ENCODE measurements at places on chromosomes 7 and 10.

DNA sequence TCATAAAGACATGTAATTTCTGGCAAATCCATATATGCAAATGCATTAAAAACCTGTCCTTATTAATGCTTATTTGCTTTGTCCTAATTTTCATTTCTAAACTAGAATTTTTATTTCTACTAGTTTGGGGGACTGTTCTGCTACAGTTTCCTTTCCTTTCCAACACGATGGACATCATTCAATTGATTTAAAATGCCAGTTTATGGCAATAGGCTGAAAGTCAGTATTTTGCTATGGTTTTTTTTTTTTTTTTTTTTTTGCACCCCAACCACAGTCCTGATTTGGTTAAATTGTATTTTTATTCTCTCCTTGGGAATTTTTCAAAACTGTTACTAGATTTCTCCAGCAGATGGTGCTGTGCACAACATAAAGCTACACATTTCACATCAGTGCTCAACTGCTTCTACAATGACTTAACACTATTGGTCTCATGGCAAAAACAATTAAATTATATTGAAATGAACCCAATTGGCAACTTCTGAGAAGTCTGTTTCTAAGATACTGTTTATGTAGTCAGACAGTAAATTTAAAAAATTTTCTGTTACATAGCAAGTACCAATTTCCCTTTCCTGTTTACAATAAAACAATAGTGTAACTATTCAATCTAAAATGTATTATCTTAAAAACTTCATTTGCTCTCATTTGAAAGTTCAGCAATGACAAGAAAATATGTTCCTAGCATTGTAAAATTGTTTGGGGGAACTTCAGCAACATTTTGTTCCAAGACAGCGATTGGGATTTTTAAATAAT, 193.8 kb upstream of the CCDC6 start:
- no peak for DNase-seq

GRCh38 chr7:105905910-105906568, 29.6 kb upstream of the ATXN7L1 start:
- no peak for DNase-seq

- peak; percentile 70 for DNase-seq
Observed at GRCh38 chr10:5551531-5552375, 27.0 kb downstream of the CALML3 start.

GRCh38 chr10:69988094-69988493, 64.6 kb upstream of the MACROH2A2 start:
- no peak for DNase-seq

GRCh38 chr10:94666391-94667102, 17.0 kb upstream of the CYP2C18 start:
- DNase-seq, result no peak

DNA sequence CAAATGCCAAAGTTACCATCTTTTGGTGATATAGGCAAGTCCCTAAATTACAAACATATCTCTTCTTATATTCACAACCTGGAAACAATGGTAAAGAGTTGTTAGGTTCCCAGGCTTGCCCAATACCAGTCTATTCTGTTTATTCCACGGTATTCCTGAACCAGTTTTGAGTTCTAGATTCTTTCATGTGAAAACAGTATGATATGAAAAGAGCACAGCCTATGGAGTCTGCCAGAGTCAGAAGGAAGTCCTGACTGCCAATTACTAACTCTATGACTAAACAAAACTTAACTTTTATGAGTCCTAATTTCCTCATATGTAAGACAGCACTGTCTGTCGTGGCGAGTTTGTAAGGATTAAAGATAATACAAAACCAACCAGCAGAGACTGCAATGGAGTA, 5.6 kb downstream of the ABI1 start:
- no peak for DNase-seq

GRCh38 chr7:24949884-24950283, 30.1 kb downstream of the OSBPL3 start:
- no peak for DNase-seq

DNA sequence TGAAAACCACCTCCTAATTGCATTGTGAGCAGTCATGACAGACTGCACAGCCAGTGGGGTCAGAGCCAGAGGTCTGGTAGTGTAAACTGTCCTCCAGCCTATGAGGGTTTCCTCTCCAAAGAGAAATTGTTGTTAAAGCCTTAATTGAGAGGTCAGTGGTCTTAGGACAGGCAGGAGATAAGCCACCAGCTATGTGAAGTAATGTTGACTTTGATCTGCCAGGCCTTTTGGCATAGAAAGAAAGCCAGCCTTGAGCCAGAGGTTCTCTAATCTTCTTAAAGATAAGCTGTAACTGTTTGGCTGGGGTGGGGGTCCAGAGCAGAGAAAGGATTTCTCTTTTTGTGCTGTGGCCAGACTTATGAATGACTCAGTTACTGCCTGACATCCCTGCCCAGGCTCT, 248.4 kb downstream of the WDR11 start:
- DNase-seq, result no peak

DNA sequence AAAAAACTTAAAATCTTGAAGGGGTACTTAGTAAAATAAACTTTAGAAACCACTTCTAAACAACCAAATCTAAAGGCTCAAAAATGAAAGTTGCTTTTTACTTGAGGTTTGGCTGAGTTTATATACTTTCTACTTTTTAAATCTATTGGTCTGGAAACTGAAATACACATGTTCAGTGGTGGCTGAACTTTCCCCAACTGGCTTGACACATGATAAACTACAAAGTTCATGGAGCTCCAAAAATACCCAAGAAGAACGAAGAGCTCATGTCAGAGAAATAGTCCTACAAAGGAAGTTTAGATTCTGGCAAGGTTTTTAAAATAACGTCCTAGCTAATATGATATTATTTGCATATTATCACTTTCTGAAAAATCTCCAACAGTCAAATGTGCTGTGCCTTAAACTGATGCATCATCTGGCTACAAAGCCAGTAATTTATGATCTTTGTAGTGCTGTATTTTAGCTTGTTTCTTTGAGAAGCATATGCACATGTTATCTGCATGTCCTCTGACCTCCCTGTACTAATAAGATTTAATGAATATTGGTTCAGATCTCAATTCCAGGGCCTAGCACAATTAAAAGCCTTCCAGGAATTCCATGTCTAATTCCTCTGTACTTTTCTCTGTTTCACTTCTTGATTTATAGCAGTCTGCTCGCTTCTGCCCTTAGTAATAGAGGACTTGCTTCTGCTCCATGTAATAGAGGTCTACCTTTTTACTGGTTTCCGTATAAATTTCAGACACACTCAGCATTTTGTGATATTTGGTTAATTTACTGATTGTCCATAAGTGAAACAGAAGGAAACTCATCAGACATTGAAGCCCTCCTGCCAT, 28.2 kb downstream of the SEMA3C start:
- no peak for DNase-seq

DNA sequence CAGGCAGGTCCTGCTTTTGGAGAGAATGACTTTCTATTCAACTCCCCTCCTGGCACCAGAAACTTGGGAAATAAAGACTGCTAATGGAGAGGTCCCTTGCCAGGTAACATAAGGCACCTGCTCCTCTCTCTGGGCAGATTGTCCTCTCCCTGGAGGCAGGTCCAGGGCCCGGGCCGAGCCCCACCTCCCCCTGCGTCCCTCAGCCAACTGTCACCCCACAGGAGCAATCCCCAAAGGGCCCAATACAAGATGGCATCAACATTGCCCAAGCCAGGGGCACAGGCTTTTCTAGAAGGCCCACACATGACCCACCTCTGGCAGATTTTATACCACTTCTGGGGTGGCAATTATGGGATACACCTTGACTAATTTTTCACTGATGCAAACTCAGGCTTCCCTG, 145.2 kb downstream of the HERPUD2 start:
- no peak for DNase-seq

DNA sequence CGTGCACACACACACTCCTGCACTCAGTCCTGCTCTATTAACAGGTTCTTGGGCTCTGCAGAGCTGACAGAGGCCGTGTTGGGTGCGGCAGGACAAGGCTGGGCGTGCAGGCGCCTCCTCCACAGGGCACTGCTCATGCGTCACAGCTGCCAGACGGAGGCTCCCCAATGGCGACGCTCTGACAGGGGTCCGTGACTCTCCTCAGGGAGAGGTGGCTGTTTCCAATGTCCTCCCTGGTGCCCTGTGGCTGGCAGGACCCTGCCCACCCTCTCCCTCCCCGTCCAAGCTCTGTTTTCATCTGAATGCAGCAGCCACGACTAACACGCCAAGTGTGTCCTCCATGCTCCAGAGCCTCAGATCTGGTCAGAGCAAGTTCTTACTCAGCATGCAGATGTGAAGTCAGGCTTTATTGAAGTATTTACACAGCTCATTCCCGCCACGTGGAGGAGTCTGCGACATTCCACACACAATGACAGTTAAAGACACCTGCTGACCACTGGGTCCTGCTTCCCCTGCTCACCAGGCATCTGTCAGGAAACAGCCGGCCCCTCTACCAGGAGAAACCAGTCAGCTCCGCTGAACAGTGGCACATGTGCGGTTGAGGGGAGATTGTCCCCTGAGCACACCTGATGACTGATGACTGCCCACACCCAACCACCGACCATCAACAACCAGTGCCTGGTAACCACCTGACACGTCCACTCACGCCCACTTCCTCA, 116.7 kb downstream of the VIPR2 start:
- no peak for DNase-seq

DNA sequence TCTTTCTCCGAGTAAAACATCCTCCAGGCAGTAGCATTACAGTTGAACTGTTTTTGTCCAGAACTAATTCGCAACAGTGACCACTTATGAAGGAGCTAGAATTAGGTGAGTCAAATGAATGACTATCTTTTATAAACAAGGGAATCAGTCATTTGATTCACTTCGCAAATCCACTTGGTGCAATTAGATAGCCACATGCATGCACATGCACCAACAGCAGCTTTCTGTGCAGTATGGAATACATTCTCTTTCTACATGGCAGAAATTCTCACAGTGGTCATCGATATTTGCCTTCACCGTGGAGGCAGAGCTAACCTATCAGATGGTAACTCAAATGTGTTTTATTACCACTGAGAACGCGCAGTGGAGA, 118.8 kb downstream of the CDK6 start:
- no peak for DNase-seq

DNA sequence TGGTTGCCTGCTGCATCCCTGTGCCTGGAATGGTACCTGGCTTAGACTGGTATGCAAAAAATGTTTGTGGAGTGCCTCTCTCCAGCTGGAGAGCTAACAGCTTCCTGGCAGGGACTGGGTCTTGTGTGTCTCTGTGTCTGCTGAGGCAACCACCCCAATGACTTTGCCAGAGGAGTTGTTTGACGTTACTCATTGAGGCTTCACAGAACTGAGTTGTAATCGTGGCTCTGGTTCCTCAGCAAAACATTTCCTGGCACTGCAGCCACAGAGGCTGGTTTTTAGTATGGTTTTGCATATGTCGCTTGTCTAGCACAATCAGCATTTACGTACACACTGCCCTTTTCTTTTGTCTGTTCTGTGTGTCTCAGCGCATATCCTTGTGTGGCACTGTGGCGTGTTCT, 7.5 kb downstream of the ZNF282 start:
- DNase-seq, result no peak

GRCh38 chr7:134539380-134540004, 9.4 kb upstream of the AKR1B15 start:
- DNase-seq, result no peak

DNA sequence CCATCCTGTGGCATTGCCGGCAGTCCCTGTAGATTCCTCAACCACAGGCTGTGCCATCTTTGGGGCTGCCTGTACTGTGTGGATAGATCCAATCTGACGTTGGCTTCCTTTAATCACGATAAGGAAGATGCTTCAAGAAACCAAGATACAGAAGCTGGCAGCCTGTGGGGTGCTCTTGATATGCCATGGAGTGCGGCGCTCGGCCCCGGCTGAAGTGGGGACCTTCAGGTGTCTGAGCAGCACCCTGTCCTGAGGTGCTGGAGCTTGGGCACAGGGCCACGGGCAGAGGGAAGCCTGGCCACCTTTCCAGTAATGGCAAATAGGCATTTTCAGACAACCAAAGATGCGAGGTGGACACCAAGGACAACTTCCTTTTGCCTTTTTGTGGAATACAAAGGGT, 139.5 kb downstream of the ACTR3B start:
- no peak for DNase-seq

GRCh38 chr10:104449391-104449790, 95.8 kb downstream of the CFAP58 start:
- DNase-seq, result no peak

DNA sequence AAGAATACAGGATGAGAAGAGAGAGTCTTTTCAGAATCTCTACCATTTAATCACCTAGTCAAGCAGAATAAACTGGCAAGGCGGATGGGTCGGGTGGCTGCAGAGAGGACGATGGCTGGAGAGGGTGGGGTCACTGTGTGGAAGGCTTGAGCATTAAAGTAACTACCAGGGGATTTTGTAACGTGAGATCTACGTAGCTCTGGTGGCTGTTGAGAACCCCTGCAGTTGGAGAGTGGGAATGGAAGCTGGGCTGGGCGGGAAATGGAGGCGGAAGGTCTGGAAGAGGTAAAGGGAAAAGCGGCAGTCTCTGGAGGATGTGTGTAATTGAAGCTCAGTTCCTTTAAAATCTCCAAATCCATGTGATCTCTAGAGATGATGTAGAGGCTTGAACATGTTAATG, 135.0 kb downstream of the GATA3 start:
- no peak for DNase-seq

- no peak for DNase-seq
Observed at GRCh38 chr7:71290452-71290851, 158.5 kb downstream of the GALNT17 start.

DNA sequence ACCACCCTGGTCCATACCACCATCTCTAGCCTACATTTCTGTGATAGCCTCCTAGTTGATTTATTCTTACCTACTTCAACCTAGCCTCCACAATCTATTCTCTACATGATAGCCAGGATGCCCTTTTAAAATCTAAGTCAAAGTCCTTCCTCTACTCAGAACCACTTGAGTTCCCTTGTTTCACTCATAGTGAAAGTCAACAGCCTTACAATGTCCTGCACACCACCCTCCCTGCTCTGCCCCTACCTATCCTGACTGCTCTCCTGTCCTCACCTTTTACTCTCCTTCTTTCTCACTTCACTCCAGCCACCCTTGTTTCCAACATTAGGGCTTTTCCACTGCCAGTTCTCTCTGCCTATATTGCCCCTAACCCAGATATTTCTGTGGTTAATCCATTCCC, 146.7 kb downstream of the GRM3 start:
- DNase-seq, result no peak

DNA sequence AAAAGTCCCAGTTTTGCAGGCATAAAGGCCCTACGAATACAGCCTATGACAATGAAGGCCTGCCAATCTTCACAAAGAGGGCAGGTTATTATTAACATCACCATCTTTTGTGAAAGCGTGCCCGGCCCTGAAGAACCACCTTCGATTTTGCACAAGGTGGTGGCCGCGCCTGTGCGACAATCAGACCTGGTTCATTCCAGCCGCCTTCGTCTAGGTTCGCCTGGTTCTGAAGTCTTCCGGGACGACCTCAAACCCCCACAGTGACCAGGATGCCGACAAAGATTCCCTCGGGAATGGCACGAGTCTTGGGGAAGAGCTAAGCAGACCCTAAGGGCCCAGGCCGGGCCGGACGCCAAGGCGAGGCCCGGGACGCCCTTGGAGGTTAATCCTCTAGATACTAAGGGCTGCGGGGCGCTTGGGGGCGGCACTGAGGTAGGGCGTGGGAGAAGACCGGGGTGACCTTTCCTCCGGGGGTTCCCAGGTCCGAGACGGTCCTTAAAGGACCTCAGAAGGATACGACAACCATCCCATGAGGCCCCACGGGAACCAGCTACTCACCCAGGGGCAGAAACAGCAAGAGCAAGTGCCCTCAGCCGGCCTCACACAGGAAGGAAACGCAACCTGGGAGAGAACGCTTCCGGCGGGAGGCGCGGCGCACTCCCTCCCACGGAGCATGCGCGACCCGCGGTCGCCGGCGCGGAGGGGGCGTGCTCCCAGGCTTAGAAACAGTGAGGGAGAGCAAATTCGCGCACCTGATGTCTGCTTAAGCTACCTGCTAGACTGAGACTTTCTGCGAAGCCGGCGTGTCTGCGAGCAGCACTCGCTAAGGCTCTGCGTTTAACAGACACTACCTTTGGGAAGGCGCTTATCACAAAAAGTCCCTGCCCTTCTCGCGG, at the start of gene ATAD1:
TSS of gene ATAD1 (minus strand) at position 618 of the 896 bp plus-strand sequence. CDS start 3,627 bp downstream, outside the sequence.
- DNase-seq, result peak; percentile 87

Data from activated T-cell treated with anti-CD3 and anti-CD28 coated beads for 48 hours (primary cell).